Muscle of leg (tissue), 16 donors: ENCODE measurements at places on chromosomes 5 and 9. TPM values are rescaled to one million over a fixed set of nuclear protein-coding genes. Genes with fewer than 3 reads are reported as not detected.
A peak's percentile ranks its signal among the peaks of the same experiment; 100 is the strongest.

The KIAA0825 gene
- polyA plus RNA-seq, result 2.1 TPM

GRCh38 chr5:137506296-137506695 lies 7.2 kb upstream of the SPOCK1 start:
- no peak for DNase-seq

- peak; percentile 84 for DNase-seq
These were observed 314.9 kb downstream of the MARCHF11 start for GRCh38 chr5:15864536-15865215.

DNA sequence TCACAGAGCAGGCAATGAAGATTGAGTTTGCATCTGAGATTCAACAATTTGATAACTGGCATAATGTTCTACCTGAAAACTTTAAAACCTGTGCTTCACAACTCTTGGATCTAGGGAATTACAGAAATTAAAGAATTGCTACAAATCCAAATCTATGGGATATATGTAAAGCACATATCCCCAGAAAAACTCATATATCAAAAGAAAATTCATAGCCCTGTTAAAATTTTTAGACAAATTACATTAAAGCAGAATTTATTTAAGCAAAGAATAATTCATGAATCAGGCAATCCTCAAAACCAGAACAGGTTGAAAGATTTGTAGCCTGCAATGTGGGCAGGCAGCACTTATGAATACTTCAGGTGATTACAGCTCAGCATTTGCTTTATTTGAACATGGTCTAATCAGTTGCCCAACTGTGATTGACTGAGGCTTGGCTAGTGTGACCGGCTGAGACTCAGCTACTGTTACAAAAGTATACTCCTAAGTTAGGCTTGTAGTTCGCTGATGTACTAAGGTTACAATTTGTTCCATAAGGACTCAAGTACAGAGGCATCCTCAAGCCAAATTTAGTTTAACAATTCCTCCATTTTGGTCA lies 10.3 kb upstream of the UBTD2 start:
- no peak for DNase-seq

GRCh38 chr5:159814805-159815585 lies 101.3 kb upstream of the ADRA1B start:
- no peak for DNase-seq

- peak; percentile 77 for DNase-seq
These were observed 8.7 kb downstream of the CLTB start for GRCh38 chr5:176407456-176408251.

The CCDC152 gene
- 3.1 TPM for polyA plus RNA-seq

The CERT1 gene
- 30.5 TPM for polyA plus RNA-seq

The TMOD1 gene
- 81.0 TPM for polyA plus RNA-seq

- no peak for DNase-seq
These were observed 28.8 kb upstream of the TRIM32 start for GRCh38 chr9:116658265-116658664.

- peak; percentile 64 for DNase-seq
These were observed 81.3 kb upstream of the ERCC6L2 start for GRCh38 chr9:95793924-95794828.

DNA sequence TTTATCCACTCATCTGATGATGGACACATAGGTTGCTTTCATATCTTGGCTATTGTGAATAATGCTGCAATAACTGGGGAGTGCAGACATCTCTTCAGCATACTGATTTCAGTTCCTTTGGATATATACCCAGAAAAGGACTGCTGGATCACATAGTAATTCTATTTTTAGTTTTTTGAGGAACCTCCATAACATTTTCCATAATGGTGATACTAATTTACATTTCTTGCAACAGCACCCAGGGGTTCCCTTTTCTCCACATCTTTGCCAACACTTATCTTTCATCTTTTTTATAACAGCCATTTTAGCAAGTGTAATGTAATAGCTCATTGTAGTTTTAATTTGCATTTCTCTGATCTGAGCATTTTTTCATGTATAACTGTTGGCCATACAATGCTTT lies 34.1 kb upstream of the NR4A3 start:
- no peak for DNase-seq

- DNase-seq, result no peak
These were observed 20.1 kb upstream of the CFAP157 start for GRCh38 chr9:127686461-127687393.

The BARX1 gene
- 0.19 TPM for polyA plus RNA-seq

The DBN1 gene
- polyA plus RNA-seq, result 263 TPM

- DNase-seq, result no peak
These were observed 30.4 kb downstream of the TBC1D2 start for GRCh38 chr9:98225015-98225442.

DNA sequence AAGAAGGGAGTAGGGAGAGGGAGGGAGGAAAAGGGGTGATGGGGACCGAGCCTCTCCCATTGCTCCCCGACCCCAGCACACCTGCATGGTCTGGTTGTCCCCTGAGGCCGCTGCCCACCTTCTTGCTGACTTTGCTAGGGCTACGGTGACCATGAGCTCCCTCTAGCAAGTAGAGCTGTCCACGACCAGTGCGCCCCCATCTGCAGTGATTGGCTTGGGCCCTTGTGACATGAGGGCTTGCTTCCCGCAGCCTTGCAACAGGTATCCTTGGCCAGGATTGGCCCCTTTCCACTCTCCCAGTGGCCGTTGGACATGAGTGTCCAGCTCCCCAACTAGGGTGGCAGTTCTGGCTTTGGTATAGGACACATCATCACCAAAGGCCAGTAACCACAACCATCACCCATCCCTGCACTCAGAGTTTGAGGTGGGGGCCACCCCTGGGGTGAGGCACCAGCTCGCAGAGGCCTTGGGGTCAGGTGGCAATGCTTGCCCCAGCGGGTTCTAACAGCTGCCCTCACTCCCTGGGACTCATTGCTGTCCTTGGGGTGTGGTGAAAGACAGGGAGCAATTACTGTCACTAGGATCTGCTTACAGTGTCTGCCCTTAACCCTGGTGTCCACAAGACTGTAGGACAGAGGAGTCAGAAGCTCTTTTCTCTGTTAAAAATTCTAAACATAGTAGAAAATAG lies 17.2 kb upstream of the NINJ1 start:
- DNase-seq, result no peak

- DNase-seq, result no peak
These were observed 211.2 kb upstream of the TBCA start for GRCh38 chr5:77987331-77987730.

DNA sequence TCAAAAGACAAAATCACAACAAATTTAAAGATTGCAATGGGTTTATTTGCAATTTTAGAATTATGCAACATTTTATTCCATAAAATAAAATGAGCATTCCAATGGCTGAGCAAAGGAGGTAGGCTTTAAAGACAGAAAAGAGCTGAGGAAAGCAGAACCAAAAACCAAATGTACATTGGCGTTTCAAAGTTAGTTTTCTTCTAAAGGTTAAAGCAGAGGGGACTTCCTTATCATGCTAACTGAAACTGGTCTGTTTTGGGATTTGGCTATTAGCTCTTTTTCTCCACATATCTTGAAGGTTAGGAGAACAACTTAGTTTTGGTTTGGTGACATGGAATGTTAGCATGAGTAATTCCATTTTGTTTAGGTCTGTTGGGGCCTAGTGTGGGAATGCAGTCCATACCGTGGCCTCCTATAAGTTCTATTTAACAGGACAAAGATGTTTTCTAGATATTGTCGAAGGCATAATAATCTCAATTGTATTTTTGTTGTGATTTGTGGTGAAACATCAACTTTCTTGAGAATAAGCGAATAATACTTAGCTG lies 20.3 kb downstream of the DCP2 start:
- DNase-seq, result no peak

DNA sequence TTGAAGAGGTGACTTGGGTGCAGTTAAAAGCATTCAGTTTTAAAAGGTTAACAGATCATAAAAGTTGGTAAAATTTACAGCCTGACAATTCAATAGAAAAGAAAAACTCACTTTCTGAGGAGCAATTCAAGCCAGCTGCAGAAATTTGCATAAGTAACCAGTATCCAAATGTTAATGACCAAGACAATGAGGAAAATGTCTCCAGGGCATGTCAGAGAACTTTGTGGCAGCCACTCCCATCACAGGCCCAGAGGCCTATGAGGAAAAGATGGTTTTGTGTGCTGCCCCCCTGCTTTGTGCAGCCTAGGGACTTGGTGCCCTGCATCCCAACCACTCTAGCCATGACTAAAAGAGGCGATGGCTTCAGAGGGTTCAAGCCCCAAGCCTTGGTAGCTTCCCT lies 1406.5 kb upstream of the ACO1 start:
- DNase-seq, result no peak

- DNase-seq, result peak; percentile 52
These were observed 108.4 kb upstream of the PRSS3 start for GRCh38 chr9:33686942-33687341.

The TSSK1B gene
- polyA plus RNA-seq, result not detected

GRCh38 chr5:179608131-179608581 lies 15.3 kb downstream of the HNRNPH1 start:
- no peak for DNase-seq

- DNase-seq, result no peak
These were observed 387.0 kb downstream of the TLR4 start for GRCh38 chr9:118091226-118091625.

GRCh38 chr5:104052558-104053352 lies 490.2 kb upstream of the NUDT12 start:
- peak; percentile 1 for DNase-seq

DNA sequence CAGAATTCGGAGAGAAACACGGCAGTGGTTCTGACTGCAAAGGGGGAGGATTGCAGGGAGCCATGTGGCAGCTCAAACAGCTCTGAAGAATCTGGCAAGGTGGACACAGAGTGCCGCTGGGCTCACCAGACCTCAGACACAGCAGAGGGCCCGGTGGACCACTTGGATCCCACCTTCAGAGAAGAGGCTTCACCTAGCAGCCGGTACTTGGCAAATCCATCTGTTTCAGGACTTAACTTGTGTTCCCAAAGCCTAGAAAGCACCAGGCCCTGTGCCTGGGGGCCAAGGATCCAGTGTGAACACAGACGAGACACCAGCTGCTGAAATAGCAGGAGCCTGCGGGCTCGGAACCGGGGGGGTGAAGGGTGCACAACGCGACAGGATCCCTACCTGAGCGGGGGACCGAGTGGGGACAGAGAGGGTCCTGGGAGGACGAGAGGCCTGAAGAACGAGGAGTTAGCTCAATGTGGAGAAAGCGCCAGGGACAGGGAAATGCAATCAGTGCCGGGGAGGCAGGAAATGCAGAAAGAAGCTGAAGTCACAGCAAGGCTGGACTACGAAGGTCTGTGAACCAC lies 44.6 kb downstream of the BTNL9 start:
- no peak for DNase-seq

DNA sequence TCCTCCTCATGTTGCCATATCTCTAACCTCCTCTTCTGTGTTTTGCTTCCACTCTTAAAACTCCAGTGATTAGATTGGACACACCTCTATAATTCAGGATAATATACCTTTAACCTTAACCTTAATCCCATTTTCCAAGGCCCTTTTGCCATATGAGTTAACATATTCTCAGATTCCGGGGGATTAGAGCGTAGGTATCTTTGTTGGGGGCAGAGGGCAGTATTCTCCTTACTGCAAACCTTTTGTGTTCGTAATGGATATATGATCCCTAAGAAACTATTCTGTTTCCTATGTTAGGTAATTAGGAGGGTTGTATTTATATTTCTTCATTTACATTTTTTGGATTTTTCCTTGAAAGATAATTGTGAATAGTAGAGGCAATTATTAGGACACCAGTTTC lies 99.5 kb downstream of the VPS13A start:
- no peak for DNase-seq

The SCAMP1 gene
- polyA plus RNA-seq, result 29.0 TPM

DNA sequence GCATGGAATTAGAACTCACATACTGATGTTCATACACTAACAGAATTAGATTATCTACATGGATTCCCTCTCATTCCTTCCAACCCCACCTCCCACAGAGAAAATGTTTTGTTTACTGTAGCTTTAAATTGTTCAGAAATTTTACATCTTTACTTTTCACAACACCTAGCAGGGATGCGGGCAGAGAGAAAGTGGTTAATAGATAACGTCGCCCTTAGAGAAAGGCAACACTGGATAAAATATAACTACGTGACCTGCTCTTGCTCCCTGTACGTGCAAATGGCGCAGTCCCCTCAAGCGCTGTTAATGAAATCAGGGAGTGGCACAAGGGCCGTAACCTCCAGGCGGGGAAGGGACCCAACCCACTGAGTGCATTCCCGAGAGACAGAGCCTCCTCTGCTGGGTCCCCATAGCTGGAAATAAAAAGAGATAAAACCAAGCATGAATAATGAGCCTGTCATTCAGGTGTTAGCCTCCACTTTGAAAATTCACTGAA lies 125.3 kb upstream of the DAPK1 start:
- DNase-seq, result no peak

The NTNG2 gene
- polyA plus RNA-seq, result 0.74 TPM
